Melanocyte of skin (primary cell): ENCODE measurements at places on chromosomes 3 and 15. TPM values are rescaled to one million over a fixed set of nuclear protein-coding genes. Genes with fewer than 3 reads are reported as not detected.

FGF12 gene
- total RNA-seq, result not detected in 2 replicates

ITIH3 gene
- total RNA-seq, result 1.3 TPM in 1 of 2 replicates, not detected in the other

PCLAF gene
- 16.5 and 20.4 TPM in 2 replicates for total RNA-seq

LRIG1 gene
- 12.3 and 14.0 TPM in 2 replicates for total RNA-seq

MYLK gene
- 7.3 and 13.6 TPM in 2 replicates for total RNA-seq

SERPINI2 gene
- 0.46 TPM in 1 of 2 replicates, not detected in the other for total RNA-seq

ARNT2 gene
- 22.0 and 28.2 TPM in 2 replicates for total RNA-seq

PRR20G gene
- total RNA-seq, result not detected in 2 replicates

RBSN gene
- 14.0 and 19.4 TPM in 2 replicates for total RNA-seq

PLCB2 gene
- total RNA-seq, result 1.1 and 3.3 TPM in 2 replicates

CACNA1D gene
- 4.8 and 10.5 TPM in 2 replicates for total RNA-seq

ABI3BP gene
- 0.33 and 0.62 TPM in 2 replicates for total RNA-seq

MASP1 gene
- not detected in 2 replicates for total RNA-seq

GOLGA6A gene
- total RNA-seq, result under 0.01 TPM in 1 of 2 replicates, not detected in the other

ABTB1 gene
- total RNA-seq, result 4.0 and 5.2 TPM in 2 replicates

HES1 gene
- total RNA-seq, result 27.0 and 28.2 TPM in 2 replicates

TGM4 gene
- not detected in 2 replicates for total RNA-seq

BCHE gene
- 19.6 and 35.6 TPM in 2 replicates for total RNA-seq

RHCG gene
- 0.15 TPM in 1 of 2 replicates, not detected in the other for total RNA-seq

SCN11A gene
- total RNA-seq, result not detected in 2 replicates

UCN2 gene
- 0.34 and 2.9 TPM in 2 replicates for total RNA-seq

STAB1 gene
- under 0.01 and 0.33 TPM in 2 replicates for total RNA-seq

GOLGA8S gene
- total RNA-seq, result not detected in 2 replicates

NME9 gene
- under 0.01 TPM in 1 of 2 replicates, not detected in the other for total RNA-seq

P2RY1 gene
- 4.7 and 5.6 TPM in 2 replicates for total RNA-seq

AP3B2 gene
- 0.67 and 2.0 TPM in 2 replicates for total RNA-seq

MKRN2OS gene
- 0.69 TPM in 1 of 2 replicates, not detected in the other for total RNA-seq

ADPGK gene
- 46.5 and 61.4 TPM in 2 replicates for total RNA-seq

GPX1 gene
- 231 and 280 TPM in 2 replicates for total RNA-seq

GABRA5 gene
- 0.31 and 1.7 TPM in 2 replicates for total RNA-seq

EPHA3 gene
- under 0.01 TPM in 2 replicates for total RNA-seq

SIDT1 gene
- under 0.01 TPM in 2 replicates for total RNA-seq

RAD51 gene
- total RNA-seq, result 2.5 and 3.4 TPM in 2 replicates

ACTRT3 gene
- 2.5 and 3.7 TPM in 2 replicates for total RNA-seq

CCDC54 gene
- not detected in 2 replicates for total RNA-seq
